ENCODE measurements at places on chromosomes 6 and 20.

DNA sequence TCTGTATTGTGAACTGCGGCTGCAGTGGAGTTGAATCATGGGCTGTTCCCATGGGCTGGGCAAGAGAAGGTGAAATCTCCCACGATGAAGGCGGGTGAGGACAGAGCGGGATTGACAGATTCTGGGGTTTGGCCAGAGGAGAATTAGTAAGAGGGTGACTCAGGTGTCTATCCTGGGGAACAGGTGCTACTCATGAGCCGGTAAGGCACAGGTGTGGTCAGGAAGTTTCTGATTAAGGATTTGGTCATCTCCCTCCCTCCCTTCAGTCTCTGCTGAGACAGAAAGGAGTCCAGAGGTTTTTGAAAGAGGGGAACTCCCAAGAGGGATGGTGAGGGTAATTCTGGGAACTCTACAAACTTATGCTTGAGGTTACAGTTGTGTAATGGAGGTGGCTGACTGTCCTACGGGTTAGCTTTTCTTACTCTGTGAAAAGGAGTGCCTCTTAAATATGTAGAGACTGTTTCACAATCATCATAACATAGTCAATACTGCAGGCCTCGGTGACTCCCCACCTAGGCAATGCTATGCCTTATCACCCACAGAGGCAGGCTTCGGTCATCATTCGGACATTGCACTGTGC is 31.5 kb downstream of the SERPINB1 start:
- DNase-seq = no peak

- DNase-seq = no peak
Observed at GRCh38 chr6:90386399-90387382, 90.0 kb upstream of the BACH2 start.

DNA sequence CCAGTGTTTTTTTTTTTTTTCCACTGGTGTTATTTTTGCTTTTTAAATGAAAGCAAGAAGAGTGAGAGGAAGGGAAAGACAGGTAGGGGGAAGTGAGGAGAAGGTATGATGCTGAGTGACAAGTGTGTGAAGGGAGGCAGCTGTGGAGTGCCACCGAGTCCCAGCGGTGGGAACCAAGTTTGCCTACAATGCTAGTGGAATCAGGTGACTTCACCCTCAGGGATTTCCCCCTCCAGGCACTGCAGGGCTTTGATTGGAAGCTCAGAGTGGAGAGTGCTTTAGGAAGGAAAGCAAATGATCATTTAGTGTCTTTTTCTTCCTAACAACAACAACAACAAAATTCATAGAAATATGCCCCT is 120.5 kb upstream of the ENPP5 start:
- no peak for DNase-seq

GRCh38 chr20:64091770-64092169 is 7.6 kb upstream of the LKAAEAR1 start:
- no peak for DNase-seq

- no peak for DNase-seq
Observed at GRCh38 chr6:154292855-154293519, 63.6 kb downstream of the IPCEF1 start.

Measured in GM13977 (cell line).